ENCODE measurements at places on chromosomes 13 and 19. TPM values are rescaled to one million over a fixed set of nuclear protein-coding genes. Genes with fewer than 3 reads are reported as not detected.
A peak's percentile ranks its signal among the peaks of the same experiment; 100 is the strongest.

The C1QTNF9B gene
- not detected for total RNA-seq

The ZNF878 gene
- total RNA-seq = 0.17 TPM

The CILP2 gene
- total RNA-seq = 0.60 TPM

The KL gene
- total RNA-seq = 11.9 TPM

The CCL25 gene
- not detected for total RNA-seq

The KLF1 gene
- not detected for total RNA-seq

The CNMD gene
- total RNA-seq = not detected

DNA sequence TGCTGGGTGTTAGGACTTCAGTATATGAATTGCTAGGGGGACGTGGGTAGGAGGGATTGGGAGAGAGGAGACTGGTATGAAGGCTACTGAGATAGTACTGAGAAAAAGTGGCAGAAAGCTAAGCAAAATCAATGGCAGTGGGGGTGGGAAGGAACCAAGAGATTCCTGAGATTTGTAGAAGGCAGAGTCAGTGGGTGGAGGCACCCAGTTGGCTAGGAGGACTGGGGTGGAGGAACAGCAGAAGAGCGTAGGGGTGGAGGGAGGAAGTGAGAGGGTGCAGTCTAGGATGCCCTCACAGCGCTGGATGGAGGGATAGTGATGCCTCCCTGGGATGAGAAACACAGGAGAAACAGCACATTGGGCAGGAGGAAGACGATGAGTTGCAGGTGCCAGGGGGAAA, 5.6 kb upstream of the MEDAG start:
- no peak for DNase-seq

DNA sequence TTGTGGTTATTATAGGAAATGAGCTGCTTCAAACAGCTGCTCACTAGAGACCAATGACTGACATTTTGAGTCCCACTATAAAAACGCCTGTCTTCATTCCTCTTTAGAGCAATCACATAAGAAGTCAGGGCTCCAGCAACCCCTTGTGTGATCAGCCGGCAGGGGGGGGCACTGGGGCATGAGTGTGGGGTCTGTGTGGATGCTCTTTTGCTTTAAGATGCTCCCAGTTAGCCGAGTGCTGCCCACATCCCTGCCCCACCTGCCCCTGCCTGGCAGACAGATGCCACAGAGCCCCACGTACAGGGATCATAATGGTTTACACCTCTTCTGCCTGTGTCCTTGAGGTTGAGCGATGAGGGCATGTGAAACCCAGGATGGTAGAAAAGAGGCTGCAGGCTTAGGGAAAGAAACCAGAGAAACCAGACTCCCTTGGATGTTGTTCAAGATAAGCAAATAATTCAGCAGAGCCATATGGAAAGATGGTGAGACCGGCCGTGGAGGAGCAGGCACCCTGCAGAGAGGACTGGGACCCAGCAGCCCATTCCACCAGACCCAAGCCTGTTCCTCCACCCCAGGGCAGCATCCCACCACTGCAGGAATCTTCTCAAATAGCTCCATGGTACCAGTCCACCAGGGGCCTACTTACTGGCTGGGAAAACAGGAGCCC, 55.4 kb downstream of the CHST8 start:
- no peak for DNase-seq

DNA sequence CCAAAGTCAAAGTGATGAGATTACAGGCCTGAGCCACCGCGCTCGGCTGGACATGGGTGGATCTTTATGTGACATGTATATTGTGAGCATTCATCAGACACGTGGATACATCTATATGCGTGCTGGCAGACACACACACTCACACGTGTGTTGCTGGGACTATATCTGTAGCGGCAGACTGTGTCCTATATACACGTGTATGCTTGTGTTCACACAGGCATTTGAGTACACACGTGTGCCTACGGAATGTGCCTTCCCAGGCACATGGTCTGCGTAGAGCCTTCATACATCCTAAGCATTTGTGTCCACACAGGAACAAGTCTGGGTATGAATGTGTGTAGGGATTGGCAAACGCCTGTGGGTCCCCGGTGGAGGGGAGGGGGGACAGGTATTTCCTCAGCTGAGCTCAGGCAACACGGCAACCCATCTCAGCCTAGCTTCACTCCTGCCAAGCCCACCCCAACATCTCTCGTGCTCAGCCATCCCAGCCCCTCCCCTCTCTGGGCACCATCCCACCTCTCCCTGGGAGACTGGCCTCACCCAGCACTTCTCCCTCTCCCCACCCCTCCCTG, 2.6 kb downstream of the UNC13A start:
- DNase-seq = no peak

DNA sequence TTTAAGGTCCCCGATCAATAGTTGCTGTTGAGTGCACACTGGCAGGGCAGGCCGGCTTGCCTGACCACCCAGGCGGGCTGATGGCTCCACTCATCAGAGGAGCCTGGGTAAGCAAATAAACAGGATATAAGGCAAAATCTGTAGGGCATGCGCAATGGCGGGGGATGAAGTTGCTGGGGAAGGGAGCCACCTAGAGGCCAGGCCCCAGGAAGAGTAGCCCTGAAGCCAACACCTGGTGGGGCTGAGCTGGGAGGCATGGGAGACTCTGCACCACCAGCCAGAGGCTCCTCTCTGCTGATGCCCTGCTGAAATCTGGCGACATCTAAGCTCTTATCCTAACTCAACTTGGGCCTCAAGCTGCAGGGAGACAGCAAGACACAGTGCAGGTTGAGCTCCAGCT, 324.3 kb downstream of the ZNF536 start:
- DNase-seq = no peak

DNA sequence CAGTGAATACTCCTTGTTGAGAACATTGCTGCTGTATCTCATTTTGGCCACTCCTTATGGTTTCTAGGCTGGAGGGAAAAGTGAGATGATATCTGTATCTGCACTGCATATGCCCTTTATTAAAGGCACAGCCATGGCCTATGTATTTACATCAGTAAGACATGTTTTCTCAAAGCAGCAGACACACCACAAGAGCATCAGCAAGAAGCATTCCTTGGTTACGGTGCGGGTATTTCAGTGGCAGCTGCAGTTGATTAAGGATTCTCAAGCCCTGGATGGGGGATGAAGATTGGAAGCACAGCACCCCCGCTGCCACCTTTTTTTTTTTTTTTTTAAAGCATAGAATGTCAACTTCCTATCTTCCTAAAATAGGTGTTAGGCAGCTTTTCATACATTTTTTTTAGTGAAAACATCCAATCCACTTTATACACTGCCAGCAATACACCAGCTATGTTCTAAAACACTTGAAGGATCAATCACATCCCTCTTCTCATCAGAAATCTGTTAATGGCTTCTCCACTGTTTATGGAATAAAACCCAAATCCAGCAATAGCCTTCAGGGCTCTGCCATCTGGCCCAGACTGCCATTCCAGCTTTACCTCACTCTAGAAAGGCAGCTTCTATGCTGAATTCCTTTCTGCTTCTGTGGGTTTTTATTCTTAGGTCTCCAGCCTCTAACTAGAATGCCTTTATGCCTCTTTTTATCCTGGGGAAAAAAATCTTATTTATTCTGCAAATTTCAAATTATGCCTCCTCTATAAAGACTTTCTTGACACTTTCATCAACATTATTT, 331.0 kb downstream of the DNAJC15 start:
- DNase-seq = no peak

DNA sequence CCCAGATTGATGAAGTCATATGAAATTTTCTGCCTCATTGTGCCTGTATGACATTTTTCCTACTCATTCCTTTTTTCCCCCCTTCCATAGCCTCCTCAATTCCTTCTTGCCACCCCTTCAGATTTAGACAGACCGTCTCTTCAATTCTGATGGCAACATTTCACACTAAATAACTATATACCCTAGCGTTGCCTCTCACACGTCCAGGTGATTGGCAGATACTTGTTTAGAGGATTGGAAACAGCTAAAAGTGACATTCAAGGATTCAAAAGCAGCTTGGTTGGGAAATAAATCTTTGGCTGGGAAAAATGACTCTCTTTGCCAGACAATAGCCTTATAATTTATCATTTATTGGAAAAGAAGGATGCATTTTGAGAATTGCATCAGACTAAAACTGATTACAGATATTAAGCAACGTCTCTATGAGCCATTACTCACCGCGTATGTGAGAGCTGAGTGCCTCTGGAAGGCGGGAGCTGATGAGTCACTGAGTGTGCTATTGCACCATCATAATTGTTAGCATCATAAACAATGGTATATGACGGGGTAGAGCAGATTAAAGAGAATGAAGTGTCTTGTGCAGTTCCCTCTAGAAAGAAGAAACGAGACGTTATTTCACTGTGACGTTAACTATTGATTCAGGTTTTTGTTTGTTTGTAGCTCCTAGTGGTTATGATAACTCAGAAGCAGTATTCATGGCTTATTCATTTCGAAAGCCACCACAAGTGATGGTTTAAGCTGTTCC, 61.1 kb upstream of the FAM216B start:
- peak; percentile 82 for DNase-seq

DNA sequence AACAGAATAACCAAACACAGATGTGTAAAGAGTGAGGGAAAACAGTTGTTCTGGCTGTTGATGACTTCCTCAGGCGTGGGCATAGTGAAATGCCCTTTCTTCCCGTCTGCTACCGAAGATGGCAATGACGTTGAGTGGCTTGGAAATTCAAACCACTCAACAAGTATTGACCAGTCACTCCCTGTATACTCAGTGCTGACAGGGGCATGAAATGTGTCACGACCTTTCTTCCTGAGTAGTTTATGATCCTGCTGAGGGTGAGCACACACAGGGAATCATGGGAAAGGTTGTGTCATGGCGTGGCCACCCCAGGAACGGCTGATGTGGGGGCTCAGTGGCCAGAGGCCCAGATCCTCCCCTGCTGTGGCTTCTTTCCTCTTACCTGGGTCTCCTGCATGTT, 87.8 kb upstream of the C1QTNF9B start:
- no peak for DNase-seq

DNA sequence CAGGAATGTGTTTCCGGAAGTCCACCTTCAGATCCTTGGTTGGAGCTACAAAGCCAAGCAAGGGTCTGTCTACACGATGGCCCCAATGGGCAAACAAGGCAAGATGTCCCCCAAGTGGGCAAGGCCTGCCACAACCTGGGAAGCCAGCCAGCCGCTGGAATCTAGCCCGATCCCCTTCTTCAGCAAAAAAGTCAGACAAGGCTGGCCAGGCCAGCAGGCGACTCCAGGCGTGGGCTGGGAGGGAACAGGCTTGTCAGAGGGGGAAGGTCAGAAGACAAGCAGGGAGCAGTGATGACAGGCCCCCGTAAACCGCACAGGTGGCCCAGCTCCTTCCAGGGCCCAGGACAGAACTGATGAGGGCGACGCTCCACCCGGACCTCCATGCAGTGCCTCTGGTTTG, 69.7 kb upstream of the WASF3 start:
- DNase-seq = no peak

- DNase-seq = peak; percentile 97
Observed at GRCh38 chr19:49363268-49364082, at the start of gene DKKL1. TSS of gene DKKL1 (plus strand) at chr19:49363877. CDS start at chr19:49363999, 122 bp downstream.

DNA sequence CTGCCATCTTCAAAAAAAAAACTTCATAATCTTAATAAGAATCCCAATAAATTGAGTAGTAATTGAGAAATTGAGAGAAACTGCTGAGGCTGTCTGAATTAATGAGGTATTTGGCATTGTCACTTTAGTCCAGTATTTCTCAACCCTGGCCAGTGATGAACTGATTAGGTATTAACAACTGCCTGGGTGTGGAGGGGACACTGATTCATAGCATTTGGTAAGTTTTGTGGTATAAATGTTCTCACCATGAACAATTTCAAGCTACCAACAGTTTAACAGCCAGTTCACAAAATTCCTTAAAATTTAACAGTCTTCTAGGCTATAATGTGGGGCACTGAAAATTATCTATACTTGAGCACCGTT, 18.3 kb downstream of the GPC6 start:
- DNase-seq = peak; percentile 92

- DNase-seq = no peak
Observed at GRCh38 chr13:89221557-89222158, 1550.5 kb downstream of the SLITRK5 start.

DNA sequence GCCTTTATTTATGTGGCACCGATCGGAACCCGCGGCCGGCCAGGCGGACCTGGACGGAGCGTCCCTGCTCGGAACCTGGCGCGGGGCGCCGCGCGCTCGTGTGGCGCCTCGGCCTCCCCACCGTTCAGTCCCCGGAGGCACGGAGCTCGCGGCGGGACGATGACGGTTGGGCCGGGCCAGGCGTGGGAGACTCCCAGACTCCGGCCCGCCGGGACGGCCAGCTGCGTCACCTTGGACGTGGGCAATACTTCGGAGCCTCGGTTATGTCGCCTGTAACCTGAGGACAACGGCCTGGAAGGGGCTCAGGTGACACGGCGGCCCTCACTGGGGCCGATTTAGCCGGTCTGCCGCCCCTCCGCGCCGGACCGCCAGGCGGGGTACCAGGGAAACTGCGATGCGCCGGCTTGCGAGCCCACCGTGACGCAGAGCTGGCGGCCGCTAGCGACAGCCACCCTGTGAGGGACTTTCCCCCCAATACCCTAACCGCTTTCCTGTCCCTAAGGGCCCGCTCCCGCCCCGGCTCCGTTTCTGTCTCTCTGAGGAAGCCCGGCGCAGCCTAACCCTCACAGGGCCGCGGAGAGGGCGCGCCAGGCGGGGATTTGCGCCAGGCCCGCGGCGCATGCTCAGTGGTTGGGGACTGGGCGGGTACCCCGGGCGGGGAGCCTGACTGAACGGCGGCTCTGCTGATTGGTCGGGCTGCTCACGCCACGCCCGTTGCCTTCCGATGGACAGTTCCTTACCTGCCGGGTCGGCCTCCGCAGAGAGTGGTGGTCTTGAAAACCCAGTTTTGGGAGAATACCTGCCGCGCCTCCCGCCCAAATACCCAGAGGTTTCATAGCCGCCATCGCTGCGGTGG, 109.5 kb upstream of the DOCK9 start:
- peak; percentile 65 for DNase-seq

DNA sequence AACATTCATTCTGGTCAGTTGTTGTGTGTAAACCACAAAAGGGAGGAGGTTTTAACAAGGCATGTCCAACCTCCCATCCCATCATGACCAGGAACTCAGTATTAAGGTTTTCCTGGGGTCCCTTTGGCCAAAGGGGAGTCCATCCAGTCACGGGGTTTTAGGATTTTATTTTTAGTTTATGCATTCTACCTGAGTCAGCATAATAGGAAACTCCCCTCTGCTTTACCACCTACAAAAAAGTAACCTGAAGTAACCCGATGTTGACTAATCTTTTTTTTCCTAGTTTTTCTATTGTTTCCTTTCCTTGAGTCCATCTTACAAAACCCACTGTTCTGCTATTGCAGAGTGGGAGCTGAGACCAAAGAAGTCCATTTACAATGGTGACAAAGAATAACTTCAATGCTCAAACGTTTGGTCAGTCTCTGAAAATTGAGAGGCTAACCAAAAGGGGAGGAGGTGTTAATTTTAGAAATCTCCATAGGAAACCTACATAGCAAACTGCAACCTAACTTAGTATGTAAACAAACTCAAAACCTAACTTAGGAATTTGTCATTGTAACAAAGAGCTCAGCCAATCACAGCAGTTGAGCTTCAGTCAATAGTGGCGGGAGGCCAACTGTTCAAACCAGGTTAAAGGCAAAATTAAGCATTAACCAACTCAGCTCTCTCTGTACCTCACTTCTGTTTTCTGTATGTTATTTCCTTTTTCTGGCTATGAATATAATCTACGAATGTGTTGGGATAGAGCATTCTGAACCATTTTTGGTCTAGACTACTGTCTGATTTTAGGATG, 1954.1 kb downstream of the PCDH9 start:
- no peak for DNase-seq

- no peak for DNase-seq
Observed at GRCh38 chr13:98103531-98103930, 39.4 kb upstream of the FARP1 start.
